ENCODE measurements at places on chromosomes 7 and 10.

DNA sequence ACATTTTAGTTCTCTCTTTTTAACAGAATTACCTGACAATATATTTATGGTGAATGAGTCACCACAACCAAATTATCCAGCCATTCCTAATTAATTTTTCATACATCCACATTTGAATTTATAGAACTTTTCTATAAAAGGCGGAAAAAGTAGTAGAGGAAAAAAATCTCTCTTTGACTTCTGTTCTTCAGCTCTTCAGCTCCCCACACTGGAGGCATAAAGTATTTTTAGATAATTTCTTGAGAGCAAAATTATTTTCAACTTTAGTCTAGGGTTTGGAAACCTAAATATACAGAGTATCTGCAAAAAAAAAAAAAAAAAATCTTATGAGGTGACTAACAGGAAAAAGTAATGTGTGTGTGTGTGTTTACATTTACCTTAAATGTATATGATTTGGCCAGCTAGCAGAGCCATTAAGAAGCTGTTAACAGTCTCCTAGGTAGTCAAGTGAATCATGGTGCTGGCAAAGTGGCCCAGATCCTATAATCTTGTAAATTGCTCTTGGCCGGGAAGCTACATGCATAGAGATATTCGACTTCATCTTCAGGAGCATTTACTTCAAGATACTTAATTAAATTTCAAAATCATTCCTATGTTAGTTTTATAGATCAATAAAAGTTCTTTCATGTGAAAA, 383.1 kb upstream of the STEAP1 start:
- DNase-seq: peak; percentile 0

GRCh38 chr10:44539178-44539577, 154.3 kb upstream of the CXCL12 start:
- DNase-seq: no peak

DNA sequence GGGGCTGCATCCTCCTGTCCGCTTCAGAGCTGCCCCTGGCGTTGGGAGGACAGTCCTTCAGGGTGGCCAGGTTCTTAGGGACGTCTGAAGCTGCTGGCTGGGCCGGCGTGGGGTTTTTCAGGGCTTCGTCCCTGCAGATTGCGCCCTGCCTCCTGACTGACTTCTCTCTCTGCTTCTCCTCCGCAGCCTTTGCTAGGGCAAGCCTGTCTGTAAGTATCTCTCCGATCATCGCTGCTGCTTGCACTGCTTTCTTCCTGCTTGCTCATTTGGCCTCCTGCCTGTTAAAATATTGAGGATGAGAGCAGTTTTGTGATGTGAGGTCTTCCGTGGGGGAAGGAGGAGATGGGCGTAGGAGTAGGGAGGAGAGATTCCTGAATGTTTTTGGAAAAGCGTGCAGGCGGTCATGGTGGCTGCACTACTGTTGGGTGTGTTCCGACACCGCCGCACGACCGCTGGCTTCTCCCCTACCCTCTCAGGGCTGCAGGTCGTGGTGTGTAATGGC, 25.3 kb downstream of the PFKFB3 start:
- DNase-seq: peak; percentile 76

DNA sequence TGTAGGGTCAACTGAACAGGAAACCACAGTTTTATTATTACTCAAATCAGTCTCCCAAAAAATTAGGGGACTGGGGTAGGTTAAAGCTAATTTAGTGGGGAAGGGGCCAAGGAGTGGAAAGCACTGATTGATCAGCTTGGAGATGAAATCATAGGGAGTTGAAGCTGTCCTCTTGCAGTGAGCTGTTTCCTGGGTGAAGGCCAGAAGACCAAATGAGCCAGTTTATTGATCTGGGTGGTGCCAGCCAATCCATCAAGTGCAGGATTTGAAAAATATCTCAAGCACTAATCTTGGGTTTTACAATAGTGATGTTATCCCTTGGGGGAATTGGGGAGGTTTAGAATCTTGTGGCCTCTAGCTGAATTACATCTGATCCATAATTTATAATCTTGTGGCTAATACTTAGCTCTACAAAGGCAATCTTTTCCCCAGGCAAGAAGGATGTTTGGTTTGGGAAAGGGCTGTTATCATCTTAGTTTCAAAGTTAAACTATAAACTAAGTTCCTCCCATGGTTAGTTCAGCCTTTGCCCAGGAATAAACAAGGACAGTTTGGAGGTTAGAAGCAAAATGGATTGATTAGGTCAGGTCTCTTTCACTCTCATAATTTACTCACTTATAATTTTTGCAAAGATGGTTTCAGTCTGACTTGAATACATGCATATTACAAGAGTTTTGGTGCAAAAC, 773.5 kb downstream of the XPNPEP1 start:
- no peak for DNase-seq

GRCh38 chr7:38452681-38453108, 178.5 kb downstream of the AMPH start:
- DNase-seq: no peak

- DNase-seq: no peak
Measured at GRCh38 chr7:131170440-131171271, 157.0 kb upstream of the MKLN1 start.

- no peak for DNase-seq
Measured at GRCh38 chr10:78579995-78580394, 488.8 kb upstream of the ZMIZ1 start.

- DNase-seq: no peak
Measured at GRCh38 chr10:13698217-13698616, 111.5 kb downstream of the PRPF18 start.

- no peak for DNase-seq
Measured at GRCh38 chr10:124092250-124092859, 1.0 kb downstream of the CHST15 start.

DNA sequence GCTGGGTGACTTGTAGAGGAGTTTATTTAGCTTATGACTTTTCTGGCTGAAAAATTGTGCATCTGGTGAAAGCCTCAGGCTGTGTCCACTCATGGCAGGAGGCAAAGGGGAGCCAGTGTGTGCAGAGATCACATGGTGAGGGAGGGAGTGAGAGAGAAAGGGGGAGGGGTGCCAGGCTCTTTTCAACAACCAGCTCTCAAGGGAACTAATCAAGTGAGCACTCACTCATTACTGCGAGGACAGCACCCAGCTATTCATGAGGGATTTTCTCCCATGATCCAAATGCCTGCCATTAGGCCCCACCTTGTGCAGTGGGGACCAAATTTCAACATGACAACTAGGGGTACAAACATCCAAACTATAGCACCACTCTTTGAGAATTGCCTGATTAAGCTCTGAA, 590.2 kb downstream of the MAGI2 start:
- no peak for DNase-seq

DNA sequence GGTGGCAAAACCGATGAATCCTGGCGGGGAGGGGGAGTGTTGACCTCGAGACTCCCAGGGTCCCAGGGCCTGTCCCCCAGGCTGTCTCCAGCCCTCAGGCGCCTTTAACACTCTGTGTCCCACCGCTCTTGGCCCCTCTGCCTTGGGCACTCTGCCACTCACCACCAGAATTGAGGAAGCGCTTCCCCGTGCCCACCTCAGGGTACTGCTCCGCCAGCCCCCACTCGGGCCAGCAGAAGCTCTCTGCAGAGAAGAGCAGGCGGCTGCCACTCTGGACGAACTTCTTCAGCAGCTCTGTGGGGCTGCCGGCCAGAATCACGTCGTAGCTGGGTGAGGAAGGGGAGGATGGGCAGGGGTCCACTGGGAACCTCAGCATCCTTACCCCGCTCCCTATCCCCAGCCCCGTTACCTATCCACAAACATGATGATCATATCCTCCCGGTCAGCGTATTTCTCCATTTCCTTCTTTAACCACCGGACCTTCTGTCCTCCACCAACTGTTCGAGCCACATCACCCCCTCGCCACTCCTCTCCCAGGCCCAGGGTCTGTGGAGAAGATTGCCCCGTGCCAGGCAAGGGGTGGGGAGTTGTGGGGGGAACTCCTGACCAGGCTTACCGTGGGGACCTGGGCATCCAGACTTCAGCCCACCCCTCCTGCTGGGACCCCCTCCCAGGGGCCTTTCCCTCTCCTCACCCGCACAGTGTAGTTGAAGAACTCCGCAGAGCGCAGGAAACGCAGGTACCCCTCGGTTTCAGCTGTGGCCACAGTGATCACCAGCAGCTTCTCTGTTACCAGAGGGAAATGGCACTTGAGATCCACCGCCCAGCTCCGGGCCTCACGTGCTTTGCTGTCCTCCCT, 1.2 kb downstream of the PLOD3 start:
- DNase-seq: peak; percentile 40

GRCh38 chr7:3065724-3066143, 22.1 kb upstream of the CARD11 start:
- peak; percentile 53 for DNase-seq

DNA sequence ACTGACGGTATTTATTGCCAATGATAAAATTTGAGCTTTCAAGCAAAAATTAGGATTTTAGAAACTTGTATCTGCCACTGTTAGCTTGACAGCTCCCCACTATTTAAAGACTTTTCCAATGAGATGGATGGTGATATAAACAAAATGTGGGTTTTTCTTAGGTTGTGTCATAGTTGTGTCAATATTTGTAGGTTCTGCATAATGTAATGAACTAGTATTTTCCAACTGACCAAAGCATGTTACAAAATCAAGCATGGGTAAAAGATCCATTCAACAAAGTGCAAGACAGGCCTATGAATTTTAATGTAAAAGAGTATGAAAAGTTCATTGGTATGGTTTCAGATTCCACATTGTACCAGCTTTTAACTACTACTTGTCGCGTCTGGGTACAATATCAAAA, 165.6 kb downstream of the SKAP2 start:
- no peak for DNase-seq

- DNase-seq: no peak
Measured at GRCh38 chr7:44914992-44915607, 29.8 kb upstream of the PURB start.

DNA sequence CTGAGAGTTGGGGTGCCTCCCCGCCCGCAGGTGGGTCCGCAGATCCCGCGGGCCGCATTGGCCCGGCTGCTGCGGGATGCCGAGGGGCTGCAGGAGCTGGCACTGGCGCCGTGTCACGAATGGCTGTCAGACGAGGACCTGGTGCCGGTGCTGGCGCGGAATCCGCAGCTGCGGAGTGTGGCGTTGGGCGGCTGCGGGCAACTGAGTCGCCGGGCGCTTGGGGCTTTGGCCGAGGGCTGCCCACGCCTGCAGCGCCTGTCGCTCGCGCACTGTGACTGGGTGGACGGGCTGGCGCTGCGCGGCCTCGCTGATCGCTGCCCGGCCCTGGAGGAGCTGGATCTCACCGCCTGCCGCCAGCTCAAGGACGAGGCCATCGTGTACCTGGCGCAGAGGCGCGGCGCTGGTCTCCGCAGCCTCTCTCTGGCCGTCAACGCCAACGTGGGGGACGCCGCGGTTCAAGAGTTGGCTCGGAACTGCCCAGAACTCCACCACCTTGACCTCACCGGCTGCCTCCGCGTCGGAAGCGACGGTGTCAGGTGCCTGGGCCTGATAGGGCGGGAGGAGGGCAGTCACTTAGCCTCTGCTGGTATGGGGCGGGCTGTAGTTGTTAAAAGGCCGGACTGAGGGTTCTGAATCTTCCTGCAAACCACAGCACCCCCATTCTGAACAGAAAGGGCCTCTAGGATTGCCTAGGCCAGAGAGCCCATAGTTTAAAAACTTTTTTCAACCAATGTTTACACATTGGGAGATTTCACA, 1.3 kb downstream of the FBXL15 start:
- peak; percentile 24 for DNase-seq

GRCh38 chr10:75250934-75251333, 15.2 kb upstream of the COMTD1 start:
- DNase-seq: no peak

DNA sequence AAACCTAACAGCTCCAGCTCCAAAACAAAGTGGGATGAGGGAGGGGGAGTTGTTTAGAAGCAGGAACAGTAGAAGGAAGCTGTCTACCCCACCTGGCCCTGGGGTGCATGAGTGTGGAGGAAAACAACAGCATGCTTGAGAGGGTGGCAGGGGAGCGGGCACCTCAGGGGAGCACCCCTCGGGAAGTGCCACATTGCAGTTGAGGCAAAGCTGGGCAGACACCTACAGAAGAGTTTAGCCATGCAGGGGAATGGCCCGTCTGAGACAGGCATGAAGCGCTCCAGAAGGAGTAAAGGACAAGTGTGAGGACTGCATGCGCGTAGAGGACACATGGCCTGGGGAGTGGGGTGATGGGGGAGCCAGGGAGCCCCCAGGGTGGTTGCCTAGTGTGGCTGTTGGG, 18.1 kb downstream of the CHAT start:
- no peak for DNase-seq

DNA sequence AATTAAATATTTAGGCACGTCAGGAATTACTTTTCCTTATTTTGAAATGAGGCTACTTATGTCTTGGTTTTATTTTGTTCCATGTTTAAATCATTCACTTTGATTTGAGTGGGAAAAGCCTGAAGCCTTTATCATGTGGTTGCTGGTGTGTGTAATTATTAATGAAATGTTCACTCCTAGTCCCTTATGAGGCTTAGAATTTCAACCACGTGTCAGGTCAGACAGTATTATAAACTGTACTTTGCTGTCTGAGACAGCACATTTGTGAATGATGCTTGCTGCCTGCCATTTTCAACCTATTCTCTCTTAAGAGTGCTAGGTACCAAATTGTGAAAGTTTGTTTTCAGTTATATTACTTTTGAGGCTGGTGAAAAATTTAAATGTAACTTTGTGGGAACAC, 58.9 kb downstream of the COL17A1 start:
- DNase-seq: no peak

DNA sequence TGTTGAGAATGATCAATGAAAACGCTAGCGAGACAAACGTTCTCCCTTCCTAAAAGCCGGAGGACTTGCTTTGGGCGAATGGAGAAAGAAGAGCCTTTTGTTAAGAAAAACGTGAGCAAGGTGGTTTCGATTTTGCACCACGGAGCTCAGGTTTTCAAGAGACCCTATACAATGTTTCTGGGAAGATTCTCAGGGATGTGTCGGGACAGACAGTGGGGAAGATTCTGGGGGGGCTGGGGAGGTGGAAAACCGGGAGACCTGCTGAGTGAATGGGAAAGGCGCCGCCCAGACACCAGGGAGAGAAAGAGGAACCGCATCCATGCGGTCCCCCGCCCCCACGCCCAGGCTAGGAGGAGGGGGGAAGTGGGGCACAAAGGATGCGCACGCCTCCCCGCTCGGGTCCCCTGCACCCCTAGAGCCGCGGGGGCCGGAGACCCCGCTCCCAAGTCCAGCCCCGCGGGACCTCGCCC, 745 bp downstream of the YWHAG start:
- peak; percentile 49 for DNase-seq

DNA sequence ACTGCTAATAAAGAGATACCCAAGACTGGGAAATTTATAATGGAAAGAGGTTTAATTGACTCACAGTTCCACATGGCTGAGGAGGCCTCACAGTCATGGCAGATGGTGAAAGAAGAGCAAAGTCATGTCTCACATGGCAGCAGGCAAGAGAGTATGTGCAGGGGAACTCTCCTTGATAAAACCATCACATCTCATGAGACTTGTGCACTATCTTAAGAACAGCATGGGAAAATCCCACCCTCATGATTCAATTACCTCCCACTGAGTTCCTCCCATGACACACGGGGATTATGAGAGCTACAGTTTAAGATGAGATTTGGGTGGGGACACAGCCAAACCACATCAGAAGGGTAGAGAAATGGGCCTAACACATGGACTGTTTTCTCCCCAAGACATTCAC, 156.3 kb downstream of the CCDC71L start:
- peak; percentile 68 for DNase-seq

DNA sequence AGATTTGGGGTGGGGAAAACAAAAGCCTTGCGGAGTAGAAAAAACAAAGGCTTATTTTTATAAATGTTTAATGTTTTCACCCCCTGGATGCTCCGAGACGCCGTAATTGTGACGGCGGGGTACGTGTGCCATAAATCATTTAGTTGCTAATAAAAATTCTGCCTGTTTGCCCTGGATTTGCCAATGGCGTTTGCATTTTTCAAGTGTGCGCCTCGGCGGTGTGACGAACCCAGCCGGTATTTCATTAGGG, 2.5 kb upstream of the TNRC18 start:
- DNase-seq: peak; percentile 57

- DNase-seq: no peak
Measured at GRCh38 chr10:28785018-28785417, 107.7 kb downstream of the BAMBI start.

Data from choroid plexus epithelial cell (primary cell).